DMS53 (cell line): ENCODE measurements at places on chromosomes 16 and 17.

DNA sequence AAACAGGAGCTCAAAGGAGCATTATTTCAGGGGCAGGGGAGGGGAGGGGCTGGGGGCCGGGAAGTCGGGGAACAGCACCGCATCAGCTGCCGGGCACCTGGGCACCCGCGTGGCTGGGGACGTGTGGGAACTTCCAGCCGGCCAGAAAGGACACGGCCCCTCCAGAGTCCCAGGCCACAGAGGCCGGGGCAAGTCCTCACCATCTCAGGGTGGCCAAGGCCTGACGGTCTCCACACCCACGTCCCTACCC lies 1.1 kb downstream of the PGAP6 start:
- DNase-seq, result no peak

GRCh38 chr17:77391668-77392375 lies 251.1 kb downstream of the SEC14L1 start:
- no peak for DNase-seq

DNA sequence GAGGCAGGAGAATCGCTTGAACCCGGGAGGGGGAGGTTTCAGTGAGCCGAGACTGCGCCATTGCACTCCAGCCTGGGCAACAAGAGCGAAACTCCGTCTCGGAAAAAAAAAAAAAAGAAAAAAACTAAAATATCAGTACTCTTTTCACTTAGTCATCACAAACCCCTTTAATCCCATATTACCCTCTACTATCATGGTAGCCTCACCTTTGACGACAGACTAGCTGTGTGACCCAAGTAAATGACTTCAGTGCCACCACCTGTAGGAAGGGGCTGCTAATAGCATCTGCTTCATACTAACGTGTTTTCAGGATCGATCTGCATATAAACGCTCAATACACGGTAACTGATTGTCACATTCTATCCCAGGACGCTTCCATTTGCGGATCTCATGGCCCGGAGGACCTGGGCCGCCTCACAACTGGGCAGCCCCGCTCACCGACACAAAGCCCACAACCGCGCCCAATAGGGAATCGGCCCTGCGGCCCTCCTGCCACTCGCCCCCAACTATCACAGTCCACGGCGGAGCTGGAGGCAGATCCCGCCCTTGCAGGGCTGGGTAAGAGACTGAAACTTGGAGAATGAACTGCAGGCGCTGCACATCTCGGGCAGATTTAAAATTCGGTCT lies 1.1 kb upstream of the ZNF263 start:
- peak; percentile 88 for DNase-seq

DNA sequence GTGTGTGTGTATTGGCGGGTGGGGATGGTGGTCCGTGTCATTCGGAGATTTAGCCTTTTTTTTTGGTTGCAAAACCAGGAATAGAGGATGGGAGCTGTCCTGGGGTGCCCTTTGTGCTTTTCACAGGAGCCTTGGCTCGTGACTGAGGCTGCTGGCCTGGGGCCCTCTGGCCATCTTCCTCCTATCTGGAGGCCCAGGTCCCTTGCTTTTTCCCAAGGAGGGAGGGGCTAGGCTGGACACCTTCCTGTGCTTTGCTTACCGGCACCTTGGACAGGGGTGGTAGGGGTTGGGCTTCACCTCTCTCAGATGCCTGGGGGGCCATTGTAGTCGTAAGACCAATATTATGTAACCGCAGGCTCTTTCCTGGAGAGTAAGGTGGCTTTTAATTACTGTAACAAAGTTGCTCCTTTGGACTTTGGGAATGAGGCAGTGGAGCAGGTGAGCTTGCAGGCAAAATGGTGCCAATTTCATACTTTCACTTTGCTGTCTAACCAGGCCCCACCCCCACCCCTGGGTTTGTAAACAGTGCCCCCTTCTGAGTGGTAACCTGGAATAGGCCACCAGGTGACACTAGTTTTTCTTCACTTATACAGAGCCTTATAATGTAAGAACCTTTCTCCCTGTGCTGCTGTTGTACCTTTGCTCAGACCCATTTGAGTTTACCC lies 1.2 kb downstream of the DYNLL2 start:
- peak; percentile 57 for DNase-seq

GRCh38 chr17:74374858-74375257 lies 7.6 kb downstream of the GPR142 start:
- peak; percentile 84 for DNase-seq

DNA sequence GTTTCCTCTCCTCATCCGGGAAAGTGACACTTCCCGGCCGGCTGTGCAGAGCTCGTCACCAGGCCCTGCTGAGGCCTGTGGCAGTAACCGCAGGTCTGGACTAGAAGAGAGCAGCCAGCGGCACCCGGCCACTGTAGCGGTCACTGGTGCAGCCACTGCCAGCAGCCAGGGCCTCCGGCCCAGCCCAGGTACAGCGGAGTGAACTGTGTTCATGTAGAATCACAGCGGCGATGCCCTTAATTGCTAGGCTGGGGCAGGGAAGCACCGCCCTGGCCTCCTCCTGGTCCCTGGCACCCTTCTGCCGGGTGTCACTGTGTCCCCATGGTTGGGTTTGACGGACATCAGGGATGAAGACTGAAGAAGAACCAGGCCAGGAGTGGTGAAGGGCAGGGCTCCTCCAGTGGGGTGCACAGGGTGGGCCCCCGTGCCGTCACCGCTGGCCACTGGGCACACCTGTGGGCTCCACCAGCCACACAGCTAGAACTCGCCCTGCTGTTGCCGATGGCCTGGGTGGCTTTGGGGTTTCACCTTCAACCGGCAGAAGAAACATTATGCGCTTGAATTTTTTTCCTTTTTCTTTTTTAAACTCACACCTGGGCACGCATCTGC lies 165.2 kb upstream of the CHMP6 start:
- no peak for DNase-seq

GRCh38 chr17:10105513-10106001 lies 92.8 kb downstream of the GAS7 start:
- no peak for DNase-seq

- no peak for DNase-seq
Observed at GRCh38 chr16:19784183-19784736, 66.2 kb downstream of the IQCK start.

DNA sequence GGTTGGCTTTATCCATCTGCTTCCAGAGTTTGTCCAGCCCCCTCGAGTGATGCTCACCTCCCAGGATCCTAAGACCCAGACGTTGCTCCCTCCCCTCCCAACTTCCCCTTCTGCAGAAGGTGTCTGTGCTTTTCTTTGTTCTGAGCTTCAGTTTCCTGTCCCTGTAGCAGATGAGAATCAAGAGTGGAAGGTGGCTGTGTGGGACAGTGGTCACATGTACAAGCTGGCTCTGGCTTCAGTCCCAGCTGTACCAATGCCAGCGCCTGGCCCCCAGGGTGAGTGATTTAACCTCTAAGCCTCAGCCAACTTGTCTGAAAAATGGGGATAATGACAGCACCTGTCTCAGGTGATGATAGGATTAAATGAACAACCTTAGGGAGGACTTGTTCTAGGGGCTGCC lies 7.7 kb downstream of the PRR15L start:
- peak; percentile 76 for DNase-seq

DNA sequence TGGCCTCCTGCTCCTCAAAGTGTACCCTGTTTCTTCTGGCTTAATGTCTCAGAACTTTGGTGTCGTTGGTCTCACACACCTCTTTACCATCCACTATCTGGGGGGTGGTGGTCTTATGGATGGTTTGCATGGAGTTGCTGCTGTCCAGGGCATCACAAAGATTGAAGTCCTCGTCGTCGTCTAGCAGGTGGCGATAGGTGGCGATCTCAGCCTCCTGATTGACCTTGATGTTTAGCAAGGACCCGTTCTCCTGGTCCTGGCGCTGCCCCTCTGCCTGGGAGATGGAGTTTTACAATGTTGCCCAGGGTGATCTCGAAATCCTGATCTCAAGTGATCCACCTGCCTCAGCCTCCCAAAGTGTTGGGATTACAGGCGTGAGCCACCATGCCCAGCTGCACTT lies 31.1 kb upstream of the HELZ start:
- peak; percentile 49 for DNase-seq

DNA sequence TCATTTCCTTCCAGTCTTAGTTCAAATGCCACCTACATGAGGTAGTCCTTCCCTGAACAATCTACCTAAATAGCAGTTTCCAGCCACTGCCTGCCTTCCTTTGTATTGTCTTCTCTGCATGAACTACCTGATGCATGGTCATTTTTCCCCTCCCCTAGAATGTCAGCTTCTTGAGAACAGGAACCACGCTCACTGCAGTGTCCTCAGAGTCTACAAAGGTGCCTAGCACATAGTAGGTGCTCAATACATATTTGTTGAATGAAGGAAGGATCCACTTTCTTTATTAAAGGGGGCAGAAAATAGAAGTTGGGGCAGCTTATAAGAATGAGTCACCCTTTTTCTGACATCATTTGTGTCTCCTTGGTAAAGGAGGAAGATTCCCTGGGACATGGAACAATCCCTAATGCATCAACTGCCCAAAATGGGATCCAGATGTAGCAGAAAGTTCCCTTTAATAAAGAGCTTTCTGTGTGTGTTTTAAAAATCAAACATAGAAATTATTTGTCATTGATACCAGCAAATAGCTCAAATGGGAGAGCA lies 4.4 kb upstream of the CYLD start:
- no peak for DNase-seq

DNA sequence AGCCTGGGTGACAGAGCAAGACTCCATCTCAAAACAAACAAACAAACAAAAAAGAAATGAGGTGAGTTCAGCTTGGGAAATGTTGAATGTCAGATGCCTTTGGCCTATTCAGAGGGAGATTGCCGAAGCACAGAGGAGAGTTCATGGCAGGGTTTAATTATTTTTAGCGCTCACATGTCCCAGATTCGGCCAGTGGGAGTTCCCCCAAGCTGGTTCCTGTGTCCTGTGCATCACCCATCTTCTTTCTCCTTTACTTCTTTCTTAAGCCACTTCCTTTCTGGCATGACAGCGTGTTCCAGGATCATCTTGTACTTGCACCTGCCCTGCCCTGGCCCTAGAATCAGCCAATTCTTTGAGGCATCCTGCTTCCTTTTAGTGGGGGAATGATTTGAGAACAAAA lies 9.2 kb downstream of the MPV17L start:
- DNase-seq, result no peak

- DNase-seq, result no peak
Observed at GRCh38 chr17:70242781-70243437, 73.6 kb downstream of the KCNJ2 start.

GRCh38 chr16:86530251-86531190 lies 20.2 kb downstream of the FOXF1 start:
- no peak for DNase-seq
